ENCODE measurements at places on chromosomes 1 and 21.
A peak's percentile ranks its signal among the peaks of the same experiment; 100 is the strongest.

DNA sequence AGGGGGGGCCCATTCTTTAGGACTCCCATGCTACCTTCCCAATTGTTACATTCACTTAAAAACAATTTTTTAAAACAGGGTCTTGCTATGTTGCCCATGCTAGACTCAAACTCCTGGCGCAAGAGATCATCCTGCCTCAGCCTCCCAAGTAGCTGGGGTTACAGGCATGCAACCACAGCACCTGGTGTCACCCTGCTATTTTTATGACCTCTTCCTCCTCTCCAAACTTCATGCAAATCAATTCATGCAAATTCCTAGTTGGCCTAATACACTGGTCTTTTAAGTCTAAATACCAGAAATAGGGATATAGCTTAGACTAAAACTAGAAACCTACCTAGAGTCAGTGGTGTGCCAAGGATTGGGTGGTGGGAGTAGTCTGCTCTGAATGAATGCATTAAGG is 30.1 kb downstream of the CDKN2C start:
- peak; percentile 27 for DNase-seq

DNA sequence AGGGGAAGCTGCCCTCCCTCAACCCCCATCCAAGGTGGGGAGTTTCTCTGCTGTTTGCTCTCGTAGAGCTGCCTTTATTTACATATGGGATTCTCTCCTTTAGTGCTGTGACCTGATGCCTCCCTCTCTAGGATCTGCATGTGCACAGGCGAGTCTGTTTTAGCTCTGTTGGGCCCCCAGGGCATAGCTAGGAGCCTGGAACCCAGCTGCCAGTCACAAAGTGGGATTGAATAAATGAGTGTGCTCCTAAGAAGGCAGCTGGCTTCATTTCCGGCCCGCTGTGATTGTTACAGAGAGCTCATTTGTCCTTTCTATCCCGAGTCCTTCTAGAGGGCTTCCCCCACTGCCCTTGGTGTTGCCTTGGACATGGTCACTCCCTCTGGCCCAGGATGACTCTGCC is 176.6 kb downstream of the GRIK3 start:
- no peak for DNase-seq

DNA sequence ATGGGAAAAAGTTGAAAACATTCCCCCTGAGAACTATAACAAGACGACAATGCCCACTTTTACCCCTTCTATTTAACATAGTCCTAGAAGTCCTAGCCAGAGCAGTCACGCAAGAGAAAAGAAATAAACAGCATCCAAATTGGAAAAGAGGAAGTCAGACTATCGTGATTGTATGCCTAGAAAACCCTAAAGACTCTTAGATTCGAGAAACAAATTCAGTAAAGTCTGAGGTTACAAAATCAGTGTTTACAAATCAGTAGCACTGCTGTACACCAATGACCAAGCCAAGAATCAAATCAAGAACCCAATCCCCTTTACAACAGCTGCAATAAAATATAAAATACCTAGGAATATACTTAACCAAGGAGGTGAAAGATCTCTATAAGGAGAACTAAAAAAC is 72.4 kb downstream of the POU2F1 start:
- DNase-seq: no peak

DNA sequence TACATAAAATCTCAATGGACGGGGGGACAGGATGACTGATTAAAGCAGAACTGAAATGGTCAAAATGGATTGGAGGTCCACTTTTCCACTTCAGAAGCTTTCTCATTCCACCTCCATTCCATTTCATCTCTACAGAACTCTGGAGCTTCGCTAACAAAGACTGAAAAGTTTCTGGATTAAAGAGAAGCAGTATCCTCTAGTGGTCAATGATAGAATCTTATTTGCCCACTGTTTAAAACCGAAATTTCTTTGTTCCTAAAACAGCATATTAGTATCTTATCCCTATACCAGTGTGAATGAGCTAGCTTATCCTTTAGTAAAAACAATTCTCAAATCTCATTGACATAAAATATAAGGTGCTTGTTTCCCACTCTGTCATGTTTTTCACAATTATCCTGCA is 890.6 kb downstream of the KCNT2 start:
- DNase-seq: no peak

GRCh38 chr21:17393413-17393812 is 119.4 kb upstream of the CXADR start:
- DNase-seq: no peak

- DNase-seq: no peak
Observed at GRCh38 chr1:231395998-231396390, 26.1 kb downstream of the EGLN1 start.

- no peak for DNase-seq
Observed at GRCh38 chr1:62628506-62628905, 31.2 kb downstream of the ANGPTL3 start.

GRCh38 chr1:196887515-196888239 is at the start of gene CFHR4:
Gene CFHR4 (plus strand): TSS chr1:196888052. CDS start chr1:196888151, 99 bp downstream.
- DNase-seq: no peak

DNA sequence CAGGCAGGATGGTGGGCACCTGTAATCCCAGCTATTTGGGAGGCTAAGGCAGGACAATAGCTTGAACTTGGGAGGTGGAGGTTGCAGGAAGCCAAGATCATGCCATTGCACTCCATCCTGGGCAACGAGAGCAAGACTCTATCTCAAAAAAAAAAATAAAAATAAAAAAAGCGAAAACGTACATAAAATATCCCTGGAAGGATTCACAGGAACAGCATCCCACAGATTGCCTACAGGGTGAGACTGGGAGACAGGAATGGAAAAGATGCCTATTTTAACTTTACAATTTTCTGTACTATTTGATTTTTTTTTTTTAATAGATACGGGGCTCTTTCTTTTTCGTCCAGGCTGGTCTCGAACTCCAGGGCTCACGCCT is 604 bp upstream of the NBPF3 start:
- no peak for DNase-seq

DNA sequence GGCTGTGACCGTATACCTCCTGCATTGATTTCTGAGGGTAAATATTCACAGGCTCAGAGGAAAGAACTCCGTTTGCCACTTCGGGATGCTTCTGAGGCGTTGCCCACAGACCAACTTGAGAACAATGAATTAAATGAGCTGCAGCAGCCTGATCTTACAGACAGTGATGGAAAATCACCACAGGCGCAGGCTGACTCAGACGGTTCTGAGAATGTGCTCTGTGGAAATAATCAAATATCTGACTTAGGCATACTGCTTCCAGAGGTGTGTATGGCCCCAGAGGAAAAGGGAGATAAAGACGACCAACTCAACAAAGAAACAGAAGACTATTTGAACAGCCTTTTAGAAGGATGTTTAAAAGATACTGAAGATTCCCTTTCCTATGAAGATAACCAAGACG is 76.7 kb upstream of the SCCPDH start:
- DNase-seq: no peak

DNA sequence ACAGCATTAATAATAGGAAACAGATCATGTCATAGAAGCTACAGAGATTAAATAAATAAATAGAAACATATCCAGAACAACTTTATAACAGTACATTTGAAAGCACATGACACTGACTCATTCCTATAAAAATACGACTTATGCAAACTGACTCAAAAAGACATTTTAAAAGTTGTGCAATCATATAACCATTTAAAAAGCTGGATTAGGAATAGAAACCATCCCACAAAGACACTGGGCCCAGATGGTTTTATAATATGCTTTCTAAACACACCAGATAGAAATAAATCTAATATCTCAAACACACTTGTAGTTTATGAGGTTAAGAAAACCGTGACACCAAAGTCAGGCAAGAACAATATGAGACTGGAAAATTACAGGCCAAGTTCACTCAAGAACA is 47.6 kb downstream of the MATN1 start:
- DNase-seq: no peak

DNA sequence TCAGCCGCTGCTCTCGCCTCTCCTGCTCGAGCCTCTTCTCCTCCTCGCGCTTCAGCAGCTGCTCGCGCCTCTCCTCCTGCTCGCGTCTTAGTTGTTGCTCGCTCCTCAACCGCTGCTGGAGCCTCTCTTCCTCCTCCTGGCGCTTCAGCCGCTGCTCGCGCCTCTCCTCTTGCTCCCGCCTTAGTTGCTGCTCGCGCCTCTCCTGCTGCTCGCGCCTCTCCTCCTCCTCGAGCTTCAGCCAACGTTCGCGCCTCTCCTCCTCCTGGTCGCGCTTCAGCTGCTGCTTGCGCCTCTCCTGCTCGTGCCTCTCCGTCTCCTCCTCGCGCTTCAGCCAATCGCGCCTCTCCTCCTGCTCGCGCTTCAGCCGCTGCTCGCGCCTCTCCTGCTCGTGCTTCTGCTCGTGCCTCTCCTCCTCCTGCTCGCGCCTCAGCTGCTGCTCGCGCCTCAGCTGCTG is 3.7 kb downstream of the TCHH start:
- no peak for DNase-seq

GRCh38 chr1:184014271-184014670 is 23.3 kb downstream of the COLGALT2 start:
- DNase-seq: no peak
